ENCODE measurements at places on chromosomes 6 and 20.

GRCh38 chr6:147507162-147508041 is 1.1 kb upstream of the SAMD5 start:
- no peak for DNase-seq

DNA sequence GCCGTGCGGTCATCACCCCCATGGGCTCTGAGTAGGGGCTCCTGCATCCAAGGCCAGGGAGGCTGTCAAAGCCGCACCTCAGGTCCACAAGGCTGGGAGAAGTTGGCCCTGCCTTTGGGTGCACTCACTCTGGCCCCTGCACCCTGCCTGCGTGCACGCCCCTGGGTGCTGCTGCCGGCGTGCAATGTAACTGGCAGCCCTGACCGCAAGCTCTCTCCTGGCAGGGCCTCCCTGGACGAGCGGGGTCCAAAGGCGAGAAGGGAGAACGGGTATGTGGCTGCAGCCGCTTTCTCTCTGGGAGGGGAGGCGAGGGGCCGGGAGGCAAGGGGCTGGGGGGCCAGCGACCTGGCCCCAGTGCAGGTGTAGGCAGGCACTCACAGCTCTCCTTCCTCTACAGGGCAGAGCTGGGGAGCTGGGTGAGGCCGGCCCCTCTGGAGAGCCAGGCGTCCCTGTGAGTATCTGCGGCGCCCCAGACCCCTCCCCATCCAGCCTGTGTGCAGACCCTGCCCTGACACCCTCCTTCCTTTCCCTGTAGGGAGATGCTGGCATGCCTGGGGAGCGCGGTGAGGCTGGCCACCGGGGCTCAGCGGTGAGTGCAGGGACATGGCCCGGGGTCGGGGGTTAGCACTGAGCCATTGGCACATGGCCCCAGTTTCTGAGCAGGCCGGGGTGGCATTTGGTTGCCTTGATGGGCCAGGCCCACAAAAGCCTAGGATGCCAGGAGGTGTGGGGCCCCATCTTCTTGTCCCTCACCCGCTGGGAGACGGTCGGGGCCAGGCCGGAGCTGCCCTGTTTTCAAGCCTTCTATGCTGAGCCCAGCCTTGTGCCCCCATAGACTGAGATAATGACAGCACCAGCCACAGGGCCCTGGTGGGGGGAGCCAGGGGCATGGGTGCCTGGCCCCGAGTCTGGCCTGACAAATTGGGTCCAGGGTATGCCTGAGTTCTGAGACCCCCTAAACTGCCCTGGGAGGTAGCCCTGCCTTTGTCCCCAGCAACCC is 12.7 kb downstream of the COL9A3 start:
- DNase-seq = no peak

DNA sequence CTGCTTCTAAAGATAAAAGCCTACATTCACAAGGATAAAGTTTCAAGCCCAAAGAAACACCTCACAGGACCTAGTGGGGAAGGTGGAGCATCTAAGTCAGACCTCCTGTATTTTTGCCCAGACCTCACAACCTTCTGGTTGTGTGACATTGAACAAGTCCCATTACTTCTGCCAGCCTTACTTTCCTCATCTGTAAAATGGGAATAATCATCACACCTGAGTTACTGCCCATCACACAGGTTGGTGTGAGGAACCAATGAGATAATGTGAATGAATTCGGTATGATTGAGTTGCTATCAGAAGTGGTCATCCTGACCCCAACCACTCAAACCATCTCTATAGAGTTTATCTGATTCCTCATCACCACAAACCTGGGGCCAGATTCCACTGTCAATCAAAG is 11.1 kb upstream of the SLC22A23 start:
- DNase-seq = no peak

DNA sequence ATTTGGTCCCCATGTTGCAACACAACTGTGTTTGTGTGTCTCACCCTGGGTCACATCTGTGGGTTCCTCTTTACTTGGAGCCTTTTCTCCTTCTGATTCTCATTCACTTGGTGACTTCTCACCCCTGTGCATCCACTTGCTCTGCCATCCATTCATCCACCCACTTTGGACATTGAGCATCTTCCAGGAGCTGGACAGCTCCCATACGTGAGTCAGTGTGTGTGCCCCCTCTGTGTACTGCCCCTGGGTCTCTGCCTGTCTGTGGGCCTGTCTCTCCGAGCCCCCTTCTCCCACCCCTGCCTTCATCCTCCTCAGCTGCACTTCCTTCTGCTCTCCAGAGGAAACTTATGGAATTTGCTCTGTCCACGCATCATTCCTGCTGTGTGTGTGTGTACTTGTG is 67.8 kb upstream of the NNAT start:
- DNase-seq = no peak

- no peak for DNase-seq
Observed at GRCh38 chr20:10522328-10522727, 87.2 kb downstream of the SLX4IP start.

DNA sequence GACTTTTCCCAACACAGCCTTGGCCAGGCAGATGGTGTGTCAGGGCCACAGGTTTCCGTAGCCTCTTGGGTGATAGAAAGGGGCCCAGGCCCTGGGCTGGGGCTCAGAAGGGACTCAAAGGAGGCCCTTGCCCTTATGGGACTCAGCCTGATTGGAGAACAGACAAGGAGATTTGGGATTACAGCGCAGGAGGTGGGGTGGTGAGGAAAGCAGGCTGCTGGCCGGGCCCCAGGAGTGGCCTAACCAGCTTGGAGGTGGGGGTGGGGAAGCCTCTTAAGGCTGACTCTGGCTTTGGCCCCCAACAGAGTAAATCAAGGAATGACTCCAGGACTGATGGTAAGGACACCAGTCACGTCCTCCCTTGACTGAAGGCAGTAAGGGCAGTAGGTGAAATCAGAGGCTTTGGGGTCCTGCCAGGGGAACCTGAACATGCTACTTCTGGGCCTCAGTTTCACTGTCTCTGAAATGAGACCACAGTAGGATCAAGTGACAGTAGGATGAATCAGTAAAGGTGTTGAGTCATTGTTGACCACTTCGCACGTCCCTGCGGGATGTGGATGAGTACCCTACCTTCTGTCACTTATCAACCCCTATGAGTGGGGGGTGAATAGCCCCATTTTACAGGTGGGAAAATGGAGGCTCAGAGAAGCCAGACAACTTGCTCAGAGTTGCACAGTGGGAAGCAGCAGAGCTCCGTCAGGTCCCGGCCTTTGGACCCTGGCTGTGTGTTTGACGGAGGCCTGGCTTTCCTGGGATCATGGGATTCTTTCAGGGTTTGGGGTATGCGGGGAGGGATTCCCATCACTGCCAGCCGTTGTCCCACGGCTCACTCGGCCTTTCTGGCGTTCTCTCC is 4.5 kb downstream of the SNAI1 start:
- DNase-seq = no peak

DNA sequence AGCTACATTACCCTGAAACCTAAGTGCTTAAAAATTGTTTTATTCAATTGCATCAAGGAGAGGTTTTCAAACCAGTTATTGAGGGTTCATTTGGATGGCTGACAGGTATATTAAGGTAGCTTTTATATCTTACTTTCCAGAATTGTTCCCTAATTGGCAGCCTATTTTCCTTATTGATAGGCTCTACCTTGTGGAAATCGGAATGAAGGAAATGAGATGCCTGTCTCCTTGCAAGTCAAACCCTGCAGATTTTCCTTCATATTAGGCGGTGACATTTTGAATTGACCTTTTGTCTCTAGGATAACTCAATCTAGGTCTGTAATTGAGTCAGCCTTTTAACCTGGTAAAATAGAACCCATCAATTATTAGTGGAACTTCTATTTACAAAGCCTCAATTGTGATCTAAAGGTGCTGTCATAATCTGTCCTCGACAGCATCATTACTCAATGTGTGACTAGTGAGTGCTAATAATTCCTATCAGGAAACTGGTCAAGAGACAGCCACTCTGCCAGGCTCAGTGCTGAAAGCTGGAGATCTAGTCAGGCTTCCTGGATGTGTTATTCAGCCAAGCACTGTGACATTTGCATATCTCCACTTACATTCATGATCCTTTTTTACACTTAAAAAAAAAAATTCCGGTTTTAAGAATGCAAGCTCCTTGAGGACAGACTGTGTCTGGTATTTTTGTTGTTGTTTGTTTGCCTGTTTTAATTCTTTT is 20.1 kb downstream of the OPRM1 start:
- DNase-seq = no peak

GRCh38 chr20:52493171-52493721 is 301.7 kb upstream of the ZFP64 start:
- DNase-seq = peak; percentile 90

GRCh38 chr6:79833964-79834284 is 113.4 kb downstream of the ELOVL4 start:
- DNase-seq = no peak

- no peak for DNase-seq
Observed at GRCh38 chr6:107917451-107918375, 40.3 kb downstream of the SEC63 start.

- no peak for DNase-seq
Observed at GRCh38 chr6:31870385-31870921, 7.8 kb upstream of the NEU1 start.

DNA sequence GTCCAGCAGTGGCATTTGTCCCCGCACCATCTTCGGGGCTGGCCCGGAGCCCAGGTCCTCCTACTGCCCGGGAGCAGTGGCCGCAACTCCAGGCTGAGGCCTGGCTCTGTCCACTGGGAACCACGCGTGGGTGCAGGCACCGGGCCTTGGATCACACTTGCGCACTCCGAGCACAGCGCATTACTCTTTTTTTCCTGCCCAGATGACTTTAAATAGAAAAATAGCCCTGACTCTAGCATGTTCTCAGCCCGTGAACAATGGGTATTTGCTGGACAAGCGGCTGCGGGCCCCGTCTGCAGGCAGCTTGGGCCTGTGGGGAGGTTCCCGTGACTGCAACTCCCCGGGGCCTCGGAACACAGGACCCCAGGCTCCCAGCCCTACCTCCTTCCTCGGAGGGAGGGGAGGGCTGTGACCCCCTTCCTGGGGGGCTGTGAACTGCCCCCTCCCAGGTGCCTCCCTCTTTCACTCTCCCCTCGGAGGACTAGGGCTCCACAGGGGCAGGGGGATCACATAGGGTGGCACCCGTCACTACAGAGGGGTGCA is 162.2 kb downstream of the TBXT start:
- DNase-seq = no peak
